ENCODE measurements at places on chromosomes 7 and 10.

DNA sequence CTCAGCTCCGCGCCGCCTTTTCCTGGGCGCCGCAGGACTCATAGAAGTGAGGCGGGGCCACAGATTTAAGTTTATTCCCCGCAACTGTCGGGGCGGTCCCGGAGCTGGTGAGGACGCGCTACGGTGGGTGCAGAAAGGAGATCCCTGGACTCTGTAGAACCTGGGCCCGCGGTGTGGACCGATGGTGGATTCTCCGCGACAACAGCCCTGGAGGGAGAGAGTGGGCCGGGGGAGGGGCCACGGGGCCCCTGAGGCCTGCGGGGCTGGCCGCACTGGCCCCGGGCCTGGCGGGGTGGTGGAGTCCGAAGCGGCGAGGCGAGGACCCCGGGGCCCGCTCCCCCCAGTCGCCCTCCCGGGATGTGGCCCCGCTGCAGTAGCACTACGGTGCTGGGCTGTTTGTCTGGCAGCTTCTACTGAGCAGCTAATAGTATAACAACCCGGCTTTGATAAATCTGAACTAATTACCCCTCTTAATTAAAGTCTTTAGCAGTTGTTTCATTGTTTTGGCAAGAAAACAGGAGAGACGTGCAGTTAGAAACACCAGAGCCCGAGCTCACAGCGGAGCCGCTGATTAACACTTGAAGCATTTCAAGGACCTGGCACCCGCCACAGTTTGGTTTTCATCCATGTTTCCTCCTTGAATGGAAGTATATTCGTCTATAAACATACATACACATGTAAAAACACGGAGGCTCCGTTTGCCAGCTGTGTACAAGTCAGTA, 4.2 kb downstream of the FEZF1 start:
- DNase-seq, result no peak

GRCh38 chr10:13099144-13099665, 758 bp upstream of the OPTN start:
- DNase-seq, result peak; percentile 55

- no peak for DNase-seq
These were observed 523.8 kb downstream of the ZWINT start for GRCh38 chr10:55837273-55837672.

DNA sequence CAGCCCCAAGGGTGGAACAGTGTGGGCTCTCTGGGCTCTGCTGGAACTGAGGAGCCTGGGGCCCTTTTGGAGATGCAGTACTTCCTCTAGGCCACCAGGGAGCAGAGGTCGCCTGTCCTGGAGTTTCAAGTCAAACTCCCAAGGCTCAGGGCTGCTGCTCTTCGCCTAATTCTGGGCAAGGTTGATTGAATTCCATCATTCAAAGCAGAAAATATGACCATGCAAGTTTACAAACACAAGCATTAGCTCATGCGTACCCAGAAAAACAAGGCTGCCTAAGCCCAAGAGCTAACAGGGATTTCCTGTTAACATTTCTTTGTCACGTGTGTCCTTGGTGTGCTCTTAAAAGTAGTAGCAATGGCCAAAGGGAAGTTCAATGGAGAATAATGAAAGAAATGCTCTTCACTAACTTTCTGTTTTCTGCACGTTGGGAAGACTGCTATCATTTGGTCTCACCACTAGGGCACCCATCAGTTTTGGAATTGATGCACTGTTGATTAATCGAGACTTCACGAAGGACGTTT, 20.1 kb downstream of the LDB3 start:
- peak; percentile 53 for DNase-seq

GRCh38 chr7:5472432-5473315, 49.0 kb upstream of the TNRC18 start:
- DNase-seq, result no peak

Data from activated T-cell treated with anti-CD3 and anti-CD28 coated beads, Interleukin-2, amount 50 U/mL, for 48 hours (primary cell).